T-helper 17 cell (primary cell): ENCODE measurements at places on chromosomes 4 and X.

- DNase-seq = no peak
Measured at GRCh38 chrX:53817548-53817947, 131.0 kb upstream of the HUWE1 start.

DNA sequence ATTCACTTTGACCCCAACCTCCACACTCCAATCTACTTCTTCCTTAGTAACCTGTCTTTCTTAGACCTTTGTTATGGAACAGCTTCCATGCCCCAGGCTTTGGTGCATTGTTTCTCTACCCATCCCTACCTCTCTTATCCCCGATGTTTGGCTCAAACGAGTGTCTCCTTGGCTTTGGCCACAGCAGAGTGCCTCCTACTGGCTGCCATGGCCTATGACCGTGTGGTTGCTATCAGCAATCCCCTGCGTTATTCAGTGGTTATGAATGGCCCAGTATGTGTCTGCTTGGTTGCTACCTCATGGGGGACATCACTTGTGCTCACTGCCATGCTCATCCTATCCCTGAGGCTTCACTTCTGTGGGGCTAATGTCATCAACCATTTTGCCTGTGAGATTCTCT lies 344 bp downstream of the OR13H1 start:
- DNase-seq = no peak

DNA sequence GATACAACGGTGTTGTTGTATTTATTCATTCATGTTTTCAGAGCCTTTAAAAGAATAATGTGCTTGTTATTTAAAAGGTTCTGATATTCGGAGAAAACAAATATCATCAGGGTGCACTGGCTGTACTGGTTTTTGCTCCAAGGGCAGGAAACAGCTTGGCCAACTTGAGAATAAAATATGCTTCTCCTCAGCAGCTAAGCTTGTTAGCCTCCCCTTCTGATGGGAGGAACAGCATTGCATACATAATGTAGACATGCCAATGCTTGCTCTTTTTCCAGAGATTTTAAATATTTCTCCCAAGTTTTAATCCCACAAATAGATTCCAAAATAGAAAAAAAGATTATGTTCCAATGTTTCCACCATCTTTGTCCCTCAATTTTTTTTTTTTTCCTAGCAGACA lies 87.6 kb upstream of the RPL34 start:
- DNase-seq = no peak

DNA sequence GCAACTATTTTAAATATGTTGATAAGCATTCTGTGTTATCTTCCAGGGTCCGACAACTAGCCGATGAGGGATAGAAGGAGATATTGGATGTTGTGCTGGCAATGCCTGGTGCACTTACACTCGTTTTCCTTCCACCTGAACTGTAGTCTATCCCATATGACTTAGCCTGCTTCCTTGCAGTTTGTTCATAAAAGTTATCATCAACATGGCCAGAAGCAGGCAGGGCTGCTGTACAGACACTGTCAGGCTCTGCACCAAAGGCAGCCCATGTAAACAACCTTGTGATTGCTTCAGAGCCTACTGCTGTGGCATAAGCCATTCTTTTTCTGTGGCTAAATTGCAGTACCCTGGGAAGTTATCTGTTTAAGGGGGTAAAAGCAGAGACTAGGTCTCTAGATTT lies 1.6 kb downstream of the MAPK10 start:
- no peak for DNase-seq

DNA sequence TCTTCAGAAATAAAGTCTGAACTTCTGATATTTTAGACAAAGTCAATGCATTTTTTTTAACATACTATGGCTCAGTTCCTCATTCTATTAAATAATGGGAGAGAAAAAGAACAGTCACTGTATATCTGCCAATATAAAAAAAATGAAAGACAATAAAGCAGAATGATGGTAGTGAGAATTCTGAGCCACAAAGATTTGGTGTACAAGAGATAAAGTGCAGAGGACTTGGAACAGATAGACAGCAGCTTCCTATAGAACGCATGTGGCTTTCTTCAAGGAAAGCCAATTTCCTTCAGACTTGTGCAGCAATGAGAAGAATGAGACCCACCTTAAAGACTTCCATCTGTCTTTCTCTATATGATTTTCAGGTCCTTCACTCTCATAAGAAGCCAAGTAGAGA lies 39.7 kb downstream of the RASGEF1B start:
- DNase-seq = no peak

- DNase-seq = no peak
Measured at GRCh38 chr4:76546759-76547742, 112.0 kb downstream of the SHROOM3 start.

DNA sequence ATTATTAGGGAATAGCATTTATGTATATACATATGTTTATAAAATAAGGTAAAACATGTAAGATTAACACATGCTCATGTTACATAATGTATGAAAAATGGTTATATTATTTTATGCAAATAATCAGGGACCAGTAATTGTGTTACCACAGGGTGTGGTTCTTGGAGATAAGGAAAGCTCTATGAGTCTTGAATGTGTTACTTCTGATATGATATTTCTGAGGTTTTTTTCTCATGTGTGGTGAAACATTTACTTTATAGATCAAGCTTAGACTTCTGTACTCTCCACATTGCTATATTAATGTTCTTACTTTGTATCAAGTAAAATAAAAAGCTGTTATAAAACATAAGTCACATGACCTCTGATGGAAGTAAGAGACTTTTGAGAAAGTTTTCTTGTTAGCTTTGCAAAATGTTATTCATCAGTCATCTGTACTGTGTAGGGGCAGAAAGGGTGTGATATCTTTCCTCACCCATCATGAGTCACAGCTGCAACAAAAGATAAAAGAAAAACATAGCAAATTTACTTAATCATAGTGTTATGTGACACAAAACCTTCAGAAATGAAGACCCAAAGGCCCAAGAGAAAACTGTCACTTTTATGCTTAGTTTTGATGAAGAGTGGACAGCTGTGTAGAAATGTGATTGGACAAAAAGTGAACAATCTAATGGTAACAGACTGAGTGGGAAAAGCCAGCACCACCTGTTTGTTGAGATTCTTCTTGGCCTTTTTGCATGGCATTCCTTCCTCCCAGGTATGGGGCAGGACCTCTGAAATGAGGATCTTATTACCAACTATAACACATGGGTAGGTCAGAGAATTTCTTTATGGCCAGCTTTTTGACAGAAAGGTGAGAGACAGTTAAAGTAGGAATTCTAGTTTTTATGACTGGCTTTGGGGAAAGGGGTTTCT lies 632.3 kb downstream of the PDHA2 start:
- no peak for DNase-seq

- DNase-seq = no peak
Measured at GRCh38 chr4:169330811-169331210, 60.1 kb upstream of the SH3RF1 start.

- no peak for DNase-seq
Measured at GRCh38 chr4:150079081-150079581, 886 bp downstream of the DCLK2 start.
